ENCODE measurements at places on chromosomes 4 and X.

DNA sequence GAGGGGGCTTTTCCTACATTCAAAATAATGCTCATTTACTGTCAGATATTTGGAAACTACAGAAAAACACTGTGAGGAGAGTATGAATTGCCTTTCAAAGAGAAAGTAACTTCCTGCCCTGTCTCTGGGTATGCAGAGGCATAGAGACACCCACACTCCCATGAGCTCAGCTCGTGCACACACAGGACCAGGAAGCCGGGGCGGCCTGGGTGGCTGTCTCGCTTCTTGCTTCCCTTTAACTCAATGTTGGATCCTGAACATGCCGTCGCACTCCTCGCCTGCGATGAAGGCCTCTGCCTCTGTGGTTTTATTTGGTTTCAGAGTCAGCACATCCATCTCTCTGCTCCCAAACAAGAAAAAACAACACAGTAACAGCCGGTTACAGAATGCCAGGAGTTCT is 40.1 kb upstream of the GPR78 start:
- no peak for DNase-seq

- no peak for DNase-seq
Measured at GRCh38 chr4:1021386-1022050, 10.1 kb downstream of the FGFRL1 start.

- DNase-seq = no peak
Measured at GRCh38 chr4:154455111-154455510, 36.5 kb downstream of the DCHS2 start.

- DNase-seq = no peak
Measured at GRCh38 chr4:99102634-99103033, 14.0 kb upstream of the ADH5 start.

DNA sequence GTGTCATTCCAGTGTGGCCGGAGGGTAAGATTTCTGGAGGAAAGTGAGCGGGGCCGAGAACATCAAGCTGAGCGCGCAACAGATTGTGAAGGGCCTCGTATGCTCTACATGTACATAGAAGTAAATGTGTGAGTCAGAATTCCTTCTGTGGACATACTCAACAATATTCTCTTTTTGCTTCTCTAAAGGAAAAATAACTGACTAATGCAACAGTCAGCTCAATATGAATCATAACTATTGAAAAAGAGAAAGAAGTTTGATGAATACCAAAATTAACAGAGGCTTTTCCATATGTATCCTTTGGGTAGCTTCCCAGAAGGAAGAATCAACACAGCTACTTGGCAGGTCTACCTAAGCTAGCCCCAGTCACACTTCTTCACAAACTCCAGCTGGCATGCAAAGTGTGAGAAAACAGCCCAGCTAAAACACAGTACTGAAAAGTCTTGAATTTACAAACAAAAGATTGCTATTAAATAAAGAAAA is 87.5 kb upstream of the ZFP42 start:
- no peak for DNase-seq

DNA sequence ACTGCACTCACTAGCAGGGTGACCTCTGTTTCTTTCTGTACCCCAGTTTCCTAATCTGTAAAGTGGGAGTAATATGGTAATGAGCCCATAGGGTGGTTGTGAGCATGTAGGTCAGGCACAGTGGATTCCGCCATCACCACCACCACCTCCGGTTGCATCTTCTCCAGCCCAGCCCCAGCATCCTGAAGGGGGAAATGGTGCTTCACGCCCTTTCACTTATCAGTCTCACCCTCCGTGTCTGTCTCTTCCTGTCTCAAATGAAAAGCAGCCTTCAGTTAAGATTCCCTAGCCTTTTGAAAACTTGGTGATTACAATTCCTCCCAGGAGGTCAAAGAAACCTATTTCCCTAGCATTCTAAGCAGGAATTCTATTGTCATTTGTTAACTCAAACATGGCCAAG is 16.9 kb upstream of the XPNPEP2 start:
- DNase-seq = no peak

- no peak for DNase-seq
Measured at GRCh38 chrX:125378205-125378604, 58.5 kb downstream of the TEX13C start.

- DNase-seq = no peak
Measured at GRCh38 chr4:143407474-143407873, 70.8 kb downstream of the GAB1 start.

GRCh38 chr4:167049257-167049656 is 185.0 kb downstream of the SPOCK3 start:
- no peak for DNase-seq

DNA sequence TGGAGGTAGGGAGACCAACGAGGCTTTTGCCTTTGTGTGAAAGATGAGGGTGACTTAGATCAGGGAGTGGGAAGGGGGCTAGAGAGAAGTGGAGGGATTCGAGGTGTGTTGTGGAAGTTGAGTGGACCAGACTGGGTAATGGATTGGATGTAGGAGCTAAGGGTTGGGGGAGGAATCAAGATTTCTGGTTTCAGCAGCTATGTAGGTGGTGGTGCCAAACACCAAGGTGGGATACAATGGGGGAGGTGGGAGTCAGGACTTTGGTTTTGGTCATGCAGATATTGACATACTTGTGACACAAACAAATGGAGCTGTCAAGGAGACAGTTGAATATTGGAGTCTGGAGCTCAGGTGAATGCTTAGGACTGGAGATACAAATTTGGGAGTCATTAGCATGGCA is 71.0 kb downstream of the TSC22D3 start:
- DNase-seq = no peak

DNA sequence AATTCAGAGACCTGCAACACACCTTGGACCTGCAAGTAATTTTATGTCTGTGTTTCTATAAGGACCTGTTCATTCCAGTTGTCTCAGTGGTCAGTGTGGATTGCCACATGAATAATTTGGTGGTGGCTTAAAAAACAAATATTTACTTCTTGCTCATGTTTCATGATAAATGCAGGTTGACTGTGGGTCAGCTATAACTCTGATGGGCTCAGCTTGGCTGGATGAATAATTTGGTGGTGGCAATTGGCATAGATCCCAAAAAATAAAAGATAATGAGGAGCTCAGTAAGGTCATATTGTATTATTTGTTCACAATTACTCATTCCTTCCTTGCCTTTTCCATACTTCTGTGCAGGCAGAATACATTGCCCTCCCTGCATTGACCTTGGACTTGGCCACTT is 18.9 kb upstream of the SCRG1 start:
- DNase-seq = no peak

- no peak for DNase-seq
Measured at GRCh38 chr4:78288327-78288726, 231.2 kb downstream of the FRAS1 start.

GRCh38 chr4:14269824-14270223 is 642.3 kb upstream of the BOD1L1 start:
- DNase-seq = peak; percentile 59
